ENCODE measurements at places on chromosomes 6 and 20. TPM values are rescaled to one million over a fixed set of nuclear protein-coding genes. Genes with fewer than 3 reads are reported as not detected.

DNA sequence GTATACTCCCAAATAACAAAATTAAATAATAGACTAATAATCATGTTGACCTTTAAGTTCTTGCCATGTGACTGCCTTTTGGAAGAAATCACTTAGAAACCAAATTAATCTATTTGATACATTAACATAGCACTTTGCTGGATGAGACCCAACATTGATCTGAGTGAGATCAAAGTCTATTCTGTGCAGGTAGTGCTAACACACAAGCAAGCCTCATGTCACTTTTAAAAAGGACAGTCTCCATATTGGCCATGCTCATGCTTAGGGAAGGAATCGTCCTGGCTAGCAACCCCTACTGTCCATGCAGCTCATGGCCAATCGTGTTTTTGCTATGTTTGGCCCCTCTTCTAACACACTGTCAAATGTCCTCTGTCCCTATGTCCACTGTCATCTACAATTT, 35.8 kb upstream of the RNF217 start:
- no peak for DNase-seq

- no peak for DNase-seq
Measured at GRCh38 chr20:20399531-20400500, 31.9 kb downstream of the INSM1 start.

DNA sequence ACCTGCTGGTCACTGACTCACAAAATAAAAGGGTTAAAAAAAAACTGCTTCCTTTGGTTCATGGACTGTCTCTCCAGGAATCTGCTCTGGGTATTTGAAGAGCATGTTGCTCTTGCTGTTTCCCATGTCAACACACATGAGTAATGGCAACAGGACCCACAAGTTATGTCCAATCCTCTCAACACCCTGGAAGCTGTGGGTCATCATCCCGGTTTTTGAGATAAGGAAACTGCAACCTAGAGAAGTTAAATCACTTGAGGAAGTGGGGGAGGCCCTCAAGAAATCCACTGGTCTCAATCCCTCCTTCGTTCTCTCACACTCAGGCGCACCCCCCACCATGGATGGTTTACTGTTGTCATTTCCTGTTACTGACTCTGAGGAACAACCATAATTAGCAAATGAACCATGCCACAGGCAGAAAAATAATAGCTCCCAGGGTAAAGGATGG, 12.4 kb downstream of the MAP1LC3A start:
- no peak for DNase-seq

Gene CLDN20
- 0.76 TPM for polyA plus RNA-seq

Gene HCK
- 3.5 TPM for polyA plus RNA-seq

Gene NKX2-2
- 0.13 TPM for polyA plus RNA-seq

Measured in forelimb muscle (tissue), 1 donor.